ENCODE measurements at places on chromosomes 4 and X. TPM values are rescaled to one million over a fixed set of nuclear protein-coding genes. Genes with fewer than 3 reads are reported as not detected.
A peak's percentile ranks its signal among the peaks of the same experiment; 100 is the strongest.

GRCh38 chr4:154314248-154314647 is 177.4 kb downstream of the DCHS2 start:
- no peak for DNase-seq

DNA sequence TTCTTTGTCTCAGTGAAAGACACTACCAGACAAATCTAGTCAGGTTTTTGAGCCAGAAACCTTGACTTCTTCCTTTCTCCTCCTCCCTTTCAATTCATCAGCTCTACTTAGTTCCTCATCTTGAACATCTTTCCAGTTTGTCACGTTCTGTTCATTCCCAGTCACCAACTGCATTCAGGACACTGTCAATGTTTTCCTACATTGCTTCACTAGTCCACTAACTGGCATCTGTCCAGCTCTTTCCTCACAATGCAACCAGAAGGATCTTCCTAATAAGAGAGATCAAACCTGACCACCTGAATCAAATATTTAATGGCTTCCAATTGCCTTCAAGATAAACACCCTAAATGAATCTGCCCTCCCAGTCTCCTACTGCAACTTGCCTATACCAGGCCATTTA is 52.5 kb downstream of the SYNPO2 start:
- DNase-seq: no peak

- no peak for DNase-seq
Measured at GRCh38 chrX:46648660-46649059, 75.1 kb downstream of the CHST7 start.

DNA sequence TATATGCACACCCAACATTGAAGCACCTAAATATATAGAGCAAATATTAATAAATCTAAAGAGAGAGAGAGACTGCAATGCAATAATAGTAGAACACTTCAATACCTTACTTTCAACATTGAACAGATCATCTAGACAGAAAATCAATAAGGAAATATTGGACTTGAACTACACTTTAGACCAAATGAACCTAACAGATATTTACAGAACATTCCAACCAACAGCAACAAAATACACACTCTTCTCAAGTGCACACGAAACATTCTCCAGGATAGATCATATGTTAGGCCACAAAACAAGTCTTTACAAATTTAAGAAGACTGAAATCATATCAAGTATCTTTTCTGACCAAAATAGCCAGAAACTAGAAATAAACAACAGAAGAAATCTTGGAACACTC is 66.6 kb downstream of the CD99L2 start:
- DNase-seq: no peak

GRCh38 chr4:25367004-25367621 is 9.9 kb upstream of the ANAPC4 start:
- DNase-seq: no peak

GRCh38 chrX:6980981-6981380 is 166.5 kb upstream of the STS start:
- DNase-seq: no peak

DNA sequence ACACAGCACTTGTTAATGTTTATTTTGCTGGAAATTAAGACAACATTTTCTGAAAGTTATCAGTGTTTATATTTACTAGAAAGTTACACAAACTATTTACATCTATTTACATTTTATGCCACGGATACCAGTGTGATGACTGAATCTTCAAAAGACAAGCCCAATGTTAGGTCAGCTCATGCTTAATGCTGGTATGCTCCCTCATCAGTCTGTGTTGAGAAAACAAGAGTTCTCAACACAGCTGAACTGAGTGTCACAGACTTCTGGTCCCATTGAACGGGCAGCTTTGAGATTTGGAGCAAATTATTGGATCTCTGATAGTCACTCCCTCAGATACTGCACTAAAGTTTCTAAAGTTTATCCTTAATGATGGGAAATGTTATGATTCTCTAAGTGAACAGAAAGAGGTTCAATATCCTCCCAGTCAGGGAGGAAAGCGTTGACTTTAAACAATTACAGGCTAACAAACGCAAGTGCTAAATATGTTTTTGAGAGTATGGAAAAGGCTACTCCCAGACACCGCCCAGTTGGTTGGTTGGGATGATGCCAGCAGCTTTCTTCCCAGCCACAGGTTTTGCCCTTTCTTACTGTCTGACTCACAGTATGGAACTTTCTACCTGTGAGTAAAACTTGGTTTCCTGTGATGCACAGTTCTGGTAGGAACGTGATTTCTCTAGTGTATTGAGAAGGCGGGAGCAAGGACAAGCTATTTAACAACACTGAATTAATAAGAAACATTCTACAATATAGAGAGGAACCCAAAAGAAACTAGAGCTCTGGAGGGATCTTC is 1293.6 kb upstream of the TENM3 start:
- DNase-seq: no peak

DNA sequence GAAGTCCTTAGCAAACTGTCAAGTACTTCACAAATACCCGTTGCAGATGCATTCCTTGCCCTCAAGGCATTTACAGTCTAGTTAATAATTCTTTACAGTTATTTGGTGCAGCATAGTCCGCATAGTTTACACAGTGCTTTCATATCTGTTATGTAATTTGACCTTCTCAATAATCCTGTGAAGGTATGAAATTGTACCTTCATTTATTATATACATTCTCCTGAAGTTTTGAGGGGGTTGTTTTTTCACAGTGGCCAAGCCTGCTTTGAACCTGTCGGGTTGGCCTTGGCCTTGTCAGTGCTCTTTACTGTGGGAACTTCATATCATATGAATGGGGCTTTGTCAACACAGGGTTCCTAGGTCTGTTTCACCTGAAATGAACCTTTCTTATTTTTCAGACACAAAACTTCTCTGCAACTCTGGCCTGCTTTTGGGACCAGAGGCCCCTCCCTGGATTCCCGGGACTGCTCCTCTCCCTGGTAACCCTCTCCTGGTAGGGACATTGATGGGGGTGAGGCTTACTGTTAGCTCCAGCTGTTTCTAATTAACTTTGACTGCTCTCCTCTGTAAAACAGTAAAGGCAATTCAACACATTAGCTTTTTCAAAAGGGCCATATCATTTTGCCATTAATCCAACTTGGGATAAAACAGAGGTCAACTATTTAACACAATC is 9.1 kb downstream of the IGFBP7 start:
- no peak for DNase-seq

DNA sequence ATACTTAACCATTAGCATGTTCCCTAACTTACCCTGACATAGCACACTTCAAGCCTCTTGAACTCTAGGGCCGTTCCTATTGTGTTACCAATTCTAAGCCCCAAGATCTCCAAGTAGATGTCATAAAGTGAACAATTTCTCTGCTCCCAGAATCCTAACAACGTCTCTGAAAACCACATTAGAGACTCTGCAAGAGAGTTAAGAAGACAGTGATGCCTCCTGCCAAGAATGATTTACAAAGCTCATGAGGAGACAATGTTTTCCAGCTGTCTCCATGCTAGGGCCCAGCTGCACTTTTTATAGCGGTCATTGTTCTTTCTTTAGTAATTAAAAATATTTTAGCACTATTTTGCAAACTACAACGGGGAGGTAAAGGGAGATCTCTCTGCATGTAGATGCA is 358.4 kb downstream of the PPP3CA start:
- DNase-seq: no peak

DNA sequence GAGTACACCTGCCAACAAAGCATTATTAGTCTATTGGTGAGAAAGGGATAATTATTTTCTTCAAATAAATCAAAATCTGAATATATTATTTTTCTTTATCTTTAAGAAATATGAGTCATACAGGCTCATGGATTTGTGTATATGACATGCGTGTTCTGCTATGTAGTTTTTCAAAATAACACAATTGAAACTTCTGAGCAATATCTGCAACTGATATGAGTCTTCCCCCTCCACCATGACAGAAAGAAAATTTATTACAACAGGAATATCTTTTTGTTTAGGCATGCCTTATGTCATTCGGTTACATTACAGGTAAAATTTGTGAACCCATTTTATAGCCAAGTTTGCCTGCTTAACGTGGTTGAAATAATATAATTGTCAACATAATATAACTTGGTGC is 32.0 kb downstream of the TMPRSS11A start:
- no peak for DNase-seq

DNA sequence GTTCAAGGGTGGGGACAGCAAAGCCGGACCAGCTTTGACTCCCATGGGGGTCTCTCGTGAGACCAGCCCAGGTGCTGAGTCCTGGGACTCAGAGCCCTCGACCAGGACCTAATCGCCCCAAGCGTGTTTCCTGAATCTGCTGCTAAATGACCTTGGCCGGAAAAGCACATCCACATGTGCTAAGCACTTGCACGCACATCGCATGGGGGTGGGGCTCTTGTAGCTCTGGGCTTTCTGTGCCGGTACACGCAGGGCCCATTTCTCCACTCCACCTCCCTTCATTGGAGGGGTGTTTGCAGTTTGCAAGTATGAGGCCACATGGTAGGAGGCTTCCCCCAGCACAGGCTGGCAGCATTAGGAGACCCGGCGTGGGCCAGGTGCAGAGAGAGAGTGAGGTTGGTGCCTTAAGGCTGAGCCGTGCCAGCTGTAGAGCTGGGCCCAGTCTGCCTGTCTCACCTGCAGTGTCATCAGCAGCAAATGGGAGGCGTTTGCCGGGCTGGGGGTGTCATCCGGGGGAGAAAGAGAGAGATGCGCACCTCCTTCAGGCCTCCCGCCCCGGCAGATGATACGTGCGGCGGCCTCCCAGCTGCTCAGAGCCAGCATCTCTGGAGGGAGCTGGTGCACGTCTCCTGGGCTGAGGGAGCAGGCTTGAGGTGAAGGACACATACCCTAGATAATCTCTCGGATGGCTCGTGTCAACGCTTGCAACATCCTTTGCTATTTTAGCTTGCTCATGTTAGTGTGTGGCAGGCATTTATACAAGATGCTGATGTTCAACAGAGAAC is 45.2 kb upstream of the CLCN4 start:
- peak; percentile 41 for DNase-seq

DNA sequence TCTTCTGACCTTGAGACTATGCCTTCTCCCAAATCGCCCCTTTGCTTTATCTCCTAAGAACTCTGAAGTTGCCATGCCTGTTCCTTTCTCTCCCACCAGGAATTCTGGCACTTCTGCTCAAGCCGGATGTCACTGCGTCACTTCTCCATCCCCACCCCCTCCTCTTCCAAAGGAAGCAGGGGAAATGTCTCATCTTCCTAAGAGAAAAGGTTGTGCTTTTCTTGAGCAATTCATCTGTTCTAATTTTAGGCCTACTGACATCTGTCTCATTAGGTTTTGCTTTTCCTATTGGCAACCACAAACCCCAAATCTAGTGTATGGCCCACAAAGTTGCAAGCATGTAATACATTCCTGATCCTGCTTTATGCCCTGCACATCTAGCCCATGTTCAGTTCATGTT is 163.1 kb upstream of the PLAC1 start:
- no peak for DNase-seq

The TAF7L gene
- total RNA-seq: 0.41 TPM

The LDB2 gene
- total RNA-seq: 9.3 TPM

The AWAT2 gene
- not detected for total RNA-seq

The HSFX2 gene
- total RNA-seq: 1.1 TPM

The DOK7 gene
- total RNA-seq: 0.61 TPM

The ANOS1 gene
- 0.41 TPM for total RNA-seq

The FBXW7 gene
- 38.5 TPM for total RNA-seq

The TCEAL5 gene
- 0.92 TPM for total RNA-seq

The HSD17B13 gene
- 0.36 TPM for total RNA-seq

The GPR34 gene
- 11.4 TPM for total RNA-seq
